ENCODE measurements at places on chromosomes 7 and 10.

DNA sequence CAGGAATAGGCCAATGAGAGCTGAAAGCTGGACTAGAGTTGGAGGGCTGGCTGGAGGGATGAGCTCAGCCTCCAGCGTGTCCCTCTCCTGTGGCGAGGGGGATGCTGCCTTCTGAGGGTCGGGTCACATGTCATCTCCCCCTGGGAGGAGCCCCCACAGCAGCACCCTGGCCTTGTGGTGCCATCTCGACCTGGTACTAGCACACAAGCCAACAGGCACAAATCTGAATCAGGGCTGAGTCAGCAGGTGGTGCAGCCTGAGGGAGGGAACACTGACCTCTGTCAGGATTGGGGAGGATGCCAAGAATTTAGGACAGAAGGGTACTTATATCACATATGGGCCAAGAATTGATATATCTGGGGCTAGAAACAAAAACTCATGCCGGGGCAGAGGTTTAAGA lies 280.4 kb downstream of the CELF2 start:
- no peak for DNase-seq

GRCh38 chr10:132306864-132307751 lies 642 bp downstream of the STK32C start:
- DNase-seq, result peak; percentile 53

GRCh38 chr10:123576706-123577105 lies 89.4 kb upstream of the GPR26 start:
- no peak for DNase-seq

DNA sequence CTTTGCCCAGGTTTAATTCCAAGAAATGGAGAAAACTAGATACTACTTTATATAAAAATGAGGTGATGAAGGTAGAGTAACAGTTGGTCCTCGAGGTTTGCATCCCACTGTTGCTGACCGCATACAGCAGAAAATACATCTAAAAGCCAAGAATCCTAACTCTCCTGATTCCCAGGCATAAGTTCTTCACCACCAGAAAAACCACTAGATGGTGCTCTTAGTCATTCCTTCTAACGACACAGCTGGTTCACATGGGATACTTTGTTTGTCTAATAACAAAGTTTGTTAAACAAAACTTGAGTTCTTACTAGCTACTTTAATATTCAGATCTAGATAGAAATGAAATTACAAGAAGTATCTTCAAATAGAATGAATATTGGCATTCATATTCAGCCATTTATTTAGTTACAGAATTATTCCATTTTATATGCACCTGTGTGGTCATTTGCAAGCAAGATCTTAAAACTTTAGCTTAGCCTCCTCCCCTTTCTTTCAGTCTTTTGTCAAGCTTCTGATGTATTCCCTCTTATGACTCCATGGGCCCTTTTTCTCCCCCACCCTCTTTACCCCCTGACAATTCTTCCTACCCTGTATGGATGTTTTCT lies 54.1 kb upstream of the CYP26C1 start:
- no peak for DNase-seq

- no peak for DNase-seq
Observed at GRCh38 chr10:58556516-58557165, 44.0 kb downstream of the BICC1 start.

DNA sequence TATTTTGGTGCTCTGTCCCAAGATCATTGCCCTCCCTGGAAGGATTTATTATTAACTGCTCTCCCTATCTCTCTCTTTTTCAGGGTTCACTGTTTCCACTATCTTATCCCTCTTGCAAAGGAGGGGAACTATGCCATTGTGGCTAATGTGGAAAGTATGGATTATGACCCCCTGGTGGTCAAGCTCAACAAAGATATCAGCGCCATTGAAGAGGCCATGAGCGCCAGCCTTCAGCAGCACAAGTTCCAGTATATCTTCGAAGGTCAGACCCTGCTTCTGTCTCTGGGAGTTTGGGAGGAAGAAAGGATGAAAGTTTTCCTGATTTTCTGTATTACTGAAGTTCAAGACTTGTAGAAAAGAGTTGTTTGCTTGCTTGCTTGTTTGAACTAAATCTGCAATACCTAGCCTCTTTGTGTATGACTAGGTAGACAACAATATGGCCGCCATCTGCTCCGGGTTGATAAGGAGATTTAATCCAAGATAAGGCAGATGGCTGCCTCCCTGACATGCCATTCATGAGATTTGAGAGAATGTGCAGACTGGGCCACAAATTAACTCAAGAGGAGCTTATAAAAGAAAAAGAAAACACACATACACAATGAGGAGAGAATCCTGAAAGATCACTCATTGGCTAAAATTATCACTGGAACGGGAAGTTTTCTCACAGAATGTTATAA lies 122.2 kb upstream of the LRGUK start:
- DNase-seq, result no peak

DNA sequence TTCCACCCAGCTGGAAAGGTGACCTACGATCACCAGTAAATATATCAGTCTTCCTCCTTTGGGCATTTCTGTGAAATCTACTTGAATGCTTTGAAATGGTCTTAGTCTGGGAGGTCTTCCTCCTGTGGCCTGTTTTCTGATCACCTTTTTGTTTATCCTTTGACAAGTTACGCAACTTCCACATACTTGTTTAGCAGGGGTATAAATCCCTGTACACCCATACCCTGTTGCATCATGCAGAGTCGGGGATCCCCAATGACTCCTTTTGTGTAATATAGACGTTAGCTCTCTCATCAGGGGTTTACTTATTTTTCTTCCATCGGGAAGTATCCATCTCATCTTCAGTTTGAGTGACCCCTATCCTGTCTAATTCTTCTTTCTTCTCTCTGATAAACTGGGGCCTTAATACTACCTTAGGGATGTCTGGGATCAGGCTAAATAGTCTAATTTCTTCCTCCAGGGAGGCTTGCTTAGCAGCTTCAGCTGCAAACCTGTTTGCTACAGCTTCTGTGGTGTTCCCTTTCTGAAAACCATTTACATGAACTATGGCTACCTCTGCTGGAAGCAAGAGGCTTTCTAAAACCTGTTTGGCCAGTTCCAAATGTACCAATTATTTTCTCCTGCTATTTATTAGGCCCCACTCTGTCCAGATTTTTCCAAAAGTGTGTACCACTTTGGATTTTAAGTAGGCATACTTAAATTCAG lies 25.8 kb downstream of the MAPK8 start:
- no peak for DNase-seq

- DNase-seq, result no peak
Observed at GRCh38 chr7:38190011-38190410, 12.0 kb downstream of the STARD3NL start.

- no peak for DNase-seq
Observed at GRCh38 chr10:12681252-12681651, 320.3 kb downstream of the CCDC3 start.

- no peak for DNase-seq
Observed at GRCh38 chr7:7761974-7762779, 43.8 kb upstream of the RPA3 start.

DNA sequence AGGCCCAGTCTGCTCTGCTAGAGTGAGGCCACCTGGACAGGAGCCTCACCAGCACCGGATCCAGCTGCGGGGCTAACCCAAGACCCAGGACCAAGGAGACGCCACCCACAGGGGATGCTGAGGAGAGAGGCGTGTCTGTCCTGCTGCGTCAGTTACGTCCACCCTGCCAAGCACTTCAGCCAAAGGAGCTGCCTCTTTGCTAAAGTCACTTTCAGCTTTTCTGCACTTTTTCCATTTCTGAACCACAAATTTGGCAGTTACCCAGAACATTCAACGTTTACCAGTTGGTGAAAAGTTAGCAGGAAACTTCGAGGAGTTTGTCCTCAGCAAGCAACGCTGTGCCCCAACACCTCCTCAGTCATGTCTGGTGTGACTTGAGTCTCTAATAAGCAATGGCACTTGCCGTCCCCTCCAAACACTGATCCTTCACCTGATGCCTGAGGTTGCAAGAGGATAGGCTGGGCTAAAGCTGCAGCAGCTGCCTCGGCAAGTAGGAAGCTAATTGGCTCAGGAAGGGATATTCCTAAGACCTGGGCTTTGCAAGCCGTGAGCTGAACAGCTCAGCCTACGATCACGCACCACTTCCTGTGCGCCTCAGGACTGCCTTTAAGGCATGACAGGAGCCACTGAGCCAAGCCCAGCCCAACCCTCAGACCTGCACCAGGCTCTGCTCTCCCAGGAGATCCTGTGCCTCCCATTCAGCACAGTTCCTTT lies 40.1 kb downstream of the KCNH2 start:
- DNase-seq, result peak; percentile 8

- DNase-seq, result no peak
Observed at GRCh38 chr7:150958597-150958996, 19.5 kb downstream of the KCNH2 start.

DNA sequence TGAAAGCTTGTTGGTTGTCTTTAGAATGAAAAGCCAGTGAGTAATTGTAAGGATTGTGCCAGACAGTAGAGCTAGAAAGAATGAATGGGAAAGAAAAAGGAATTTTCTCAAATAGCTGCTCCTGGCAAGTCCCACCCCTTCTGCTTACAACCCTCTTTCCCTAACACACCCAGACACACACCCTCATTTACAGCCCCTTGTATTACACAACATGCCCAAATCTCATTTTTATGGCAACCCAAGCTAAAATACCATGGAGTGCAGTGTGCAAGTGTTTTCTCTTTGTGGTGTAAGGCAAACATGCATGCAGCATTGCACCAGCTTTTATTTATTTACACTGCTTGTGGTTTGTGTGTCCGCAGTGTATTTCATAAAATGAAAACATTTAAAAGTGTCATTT lies 1.5 kb downstream of the PRKAR2B start:
- DNase-seq, result no peak

GRCh38 chr10:17780727-17781126 lies 28.4 kb upstream of the MRC1 start:
- no peak for DNase-seq

DNA sequence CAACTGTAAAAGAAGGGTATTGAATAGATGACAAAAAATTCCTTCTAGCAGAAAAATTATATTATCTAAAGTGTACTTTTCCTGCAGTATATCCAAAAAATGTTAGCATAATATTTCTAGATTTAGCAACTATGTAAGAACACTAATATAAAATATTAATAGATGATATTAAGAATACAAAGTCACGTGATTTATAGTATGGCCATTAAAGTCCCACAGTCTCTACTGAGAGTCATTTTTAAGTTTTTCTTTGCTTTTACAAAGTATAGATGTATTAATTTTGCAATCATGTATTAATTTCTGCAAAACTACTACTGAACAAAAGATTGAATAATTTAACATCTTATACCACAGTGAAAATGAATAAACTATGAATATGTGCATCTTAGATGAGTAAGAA lies 94.9 kb downstream of the ZWINT start:
- no peak for DNase-seq

DNA sequence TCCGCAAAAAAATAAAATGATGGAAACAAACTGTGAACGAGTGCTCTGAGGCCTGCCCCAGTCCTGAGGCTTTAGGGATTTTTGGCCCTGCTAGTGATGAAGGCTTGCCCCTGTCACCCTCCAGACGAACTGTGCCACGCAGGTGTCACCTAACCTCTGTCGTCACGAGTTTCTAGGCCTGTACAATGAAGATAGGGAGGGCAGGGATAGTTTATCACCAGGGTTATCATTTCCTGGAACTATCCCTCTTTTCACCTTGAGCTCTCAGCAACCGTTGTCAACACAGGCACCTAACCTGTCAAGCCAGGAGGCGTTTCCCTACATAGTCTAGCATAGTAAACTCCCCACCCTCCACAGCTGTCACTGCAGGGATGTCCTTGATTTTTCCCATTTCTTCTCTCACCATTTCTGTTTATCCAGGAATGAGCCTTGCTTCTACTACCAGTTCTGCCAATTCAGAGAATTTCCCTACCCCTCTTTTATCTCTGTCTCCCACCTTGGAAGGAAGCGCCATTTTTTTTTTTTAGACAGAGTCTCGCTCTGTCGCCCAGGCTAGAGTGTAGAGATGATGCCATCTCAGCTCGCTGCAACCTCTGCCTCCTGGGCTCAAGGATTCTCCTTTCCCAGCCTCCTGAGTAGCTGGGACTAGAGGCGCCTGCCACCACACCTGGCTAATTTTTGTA lies 2.2 kb upstream of the ACHE start:
- no peak for DNase-seq

- DNase-seq, result no peak
Observed at GRCh38 chr7:101932083-101932482, 114.7 kb downstream of the CUX1 start.

DNA sequence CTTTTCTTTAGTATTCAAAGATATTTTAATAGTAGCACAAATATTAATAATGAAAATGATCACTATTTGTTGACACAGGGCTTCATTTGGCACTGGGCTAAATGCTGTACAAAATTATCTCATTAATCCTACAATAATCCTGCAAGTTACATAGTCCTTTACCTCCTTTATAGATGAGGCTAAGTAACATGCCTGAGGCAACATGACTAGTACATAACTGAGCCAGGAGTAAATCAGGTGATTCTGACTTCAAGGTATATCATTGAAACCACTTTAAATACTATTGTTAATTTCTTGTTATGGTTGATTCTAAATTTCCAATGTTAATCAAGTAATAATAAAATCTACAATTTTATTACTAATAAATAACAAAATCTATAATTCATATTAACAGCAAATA lies 39.8 kb downstream of the SEM1 start:
- no peak for DNase-seq

- DNase-seq, result no peak
Observed at GRCh38 chr10:131660427-131660826, 240.4 kb upstream of the PPP2R2D start.

DNA sequence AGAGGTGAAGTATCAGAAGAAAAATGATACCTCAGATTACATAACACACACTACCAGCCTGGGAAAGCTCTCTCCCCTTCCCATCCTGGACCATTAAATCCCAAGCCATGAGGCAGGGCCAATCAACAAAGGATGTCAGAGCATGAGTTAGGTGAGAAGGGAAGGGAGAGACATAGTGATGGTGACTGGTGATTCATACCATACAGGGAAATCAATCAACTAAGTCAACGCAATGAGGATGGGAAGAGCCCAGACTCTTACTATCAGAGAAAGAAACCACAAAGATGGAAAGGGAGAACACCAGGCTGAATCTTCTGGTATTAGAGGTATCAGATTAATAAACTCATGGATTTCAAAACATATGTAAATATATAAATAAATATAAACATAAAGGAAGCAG lies 185.4 kb downstream of the KMT2E start:
- no peak for DNase-seq

DNA sequence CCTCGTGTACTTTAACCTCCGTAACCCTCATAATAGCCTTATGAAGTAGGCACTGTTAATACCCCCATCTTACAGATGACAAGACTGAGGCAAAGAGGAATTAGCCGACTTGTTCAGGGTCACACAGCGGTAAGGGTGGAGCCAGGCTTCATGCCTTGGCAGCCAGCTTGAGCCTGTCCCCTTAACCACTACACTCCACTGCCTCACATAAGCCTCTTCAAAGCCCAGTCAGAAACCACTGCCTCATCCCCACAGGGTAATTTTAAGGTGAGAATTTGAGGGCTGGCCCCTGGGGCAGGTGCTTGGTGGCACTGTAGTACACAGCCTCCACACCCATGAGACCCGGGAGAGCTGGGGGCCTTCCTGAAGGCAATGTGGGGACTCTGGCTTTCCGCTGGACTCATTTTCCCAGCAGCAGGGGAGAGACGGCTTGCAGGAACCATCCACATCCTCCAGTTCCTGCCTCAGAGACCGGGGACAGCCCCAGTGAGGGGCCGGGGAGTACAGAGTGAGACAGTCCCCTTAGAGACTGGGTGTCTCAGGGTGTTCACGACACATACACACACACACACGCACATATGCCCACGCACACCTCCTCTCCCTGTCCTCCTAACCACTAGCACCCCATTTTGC lies 7.6 kb upstream of the C10orf105 start:
- peak; percentile 34 for DNase-seq

GRCh38 chr7:5596046-5596895 lies 172.6 kb upstream of the TNRC18 start:
- peak; percentile 7 for DNase-seq

- no peak for DNase-seq
Observed at GRCh38 chr10:92350411-92350810, 59.4 kb downstream of the MARCHF5 start.

Measured in stimulated activated naive CD4-positive, alpha-beta T cell (primary cell).